ENCODE measurements at places on chromosomes 6 and 20.

GRCh38 chr6:13593103-13593502 lies 18.7 kb downstream of the SIRT5 start:
- no peak for DNase-seq

DNA sequence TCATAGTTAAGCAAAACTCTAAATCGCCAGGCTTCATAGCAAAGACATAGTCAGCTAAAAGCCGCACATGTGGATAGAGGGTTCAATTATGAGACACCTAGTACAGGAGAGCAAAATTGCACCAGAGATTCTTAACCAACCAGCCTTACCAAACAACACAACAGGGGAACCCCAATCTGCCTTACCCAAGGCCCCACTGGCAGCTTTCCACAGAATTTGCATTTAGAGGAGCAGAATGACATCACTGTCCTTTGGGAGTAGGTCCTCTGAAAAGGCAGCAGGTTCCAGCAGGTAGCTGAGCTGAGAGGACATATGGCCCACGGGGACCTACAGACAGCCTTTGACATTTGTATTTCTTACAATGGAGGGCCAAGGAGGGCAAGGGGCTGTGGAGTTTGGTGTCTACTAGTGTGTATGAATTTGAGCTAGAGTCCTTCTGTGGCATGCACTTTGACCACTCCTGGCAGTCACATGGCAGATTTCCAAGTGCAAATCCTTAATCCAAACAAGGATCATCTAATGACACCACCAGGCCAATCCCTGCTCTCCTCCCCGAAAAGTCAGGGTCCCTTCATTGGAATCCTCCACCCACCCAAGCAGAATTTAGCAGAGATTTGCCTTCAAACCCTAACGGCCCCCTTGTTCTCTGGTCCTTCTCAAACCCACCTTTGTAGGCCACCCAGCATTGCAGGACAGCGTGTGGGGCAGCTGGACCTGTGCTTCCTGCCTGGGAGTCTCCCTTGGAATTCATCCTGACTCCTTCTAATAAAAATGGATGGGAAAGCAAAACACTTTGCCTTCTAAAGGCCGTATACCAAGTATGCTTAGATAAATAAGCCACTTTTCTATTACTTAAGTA lies 171.2 kb upstream of the SUPT3H start:
- no peak for DNase-seq

GRCh38 chr6:106885679-106886078 lies 88.8 kb downstream of the CD24 start:
- no peak for DNase-seq

GRCh38 chr6:111958534-111958933 lies 85.3 kb upstream of the FYN start:
- DNase-seq: no peak

GRCh38 chr6:56353860-56354259 lies 106.5 kb upstream of the COL21A1 start:
- no peak for DNase-seq

DNA sequence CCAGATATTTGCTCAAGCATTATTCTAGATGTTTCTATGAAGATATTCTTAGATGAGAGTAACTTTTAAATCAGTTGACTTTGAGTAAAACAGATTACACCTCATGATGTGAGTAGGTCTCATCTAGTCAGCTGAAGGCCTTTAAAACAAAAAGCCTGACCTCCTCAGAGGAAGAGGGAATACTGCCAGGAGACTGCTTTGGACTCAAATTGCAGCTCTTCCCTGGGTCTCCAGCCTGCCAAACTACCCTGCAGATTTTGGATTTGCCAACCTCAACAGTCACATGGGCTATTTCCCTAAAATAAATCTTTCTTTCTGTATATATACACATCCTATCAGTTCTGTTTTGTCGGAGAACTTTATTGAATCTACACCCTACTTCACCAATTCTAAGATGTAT lies 182.5 kb upstream of the TENT5A start:
- no peak for DNase-seq

DNA sequence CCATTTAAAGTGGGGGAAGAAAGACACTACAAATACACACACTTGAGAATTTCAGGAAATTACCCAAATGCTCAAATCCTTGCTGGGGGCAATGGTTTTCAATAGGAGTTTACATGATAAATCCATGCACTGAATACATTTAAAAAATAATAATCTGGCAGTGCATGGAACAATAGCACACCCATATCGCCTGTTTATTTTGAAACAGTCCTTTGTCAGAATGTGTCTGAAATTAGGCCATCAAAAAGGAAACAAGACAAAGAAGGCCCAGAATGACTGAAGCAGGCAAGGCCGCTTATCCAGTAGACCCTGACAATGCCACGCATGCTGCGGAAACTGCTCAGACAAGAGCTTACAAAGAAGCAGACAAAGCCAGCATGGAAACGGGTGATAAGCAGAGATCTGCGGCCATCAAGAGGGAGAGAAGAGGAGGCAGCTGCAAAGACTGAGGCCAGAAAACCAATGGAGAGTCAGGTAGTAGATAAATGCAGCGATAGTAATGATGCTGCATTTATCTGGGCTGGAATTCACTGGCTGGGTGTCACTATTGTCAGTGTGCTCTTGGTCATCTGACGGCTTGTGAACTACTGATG lies 211.9 kb upstream of the CNR1 start:
- no peak for DNase-seq

- no peak for DNase-seq
Measured at GRCh38 chr6:98433325-98434056, 400.9 kb upstream of the POU3F2 start.

- DNase-seq: no peak
Measured at GRCh38 chr6:20709451-20709850, 175.2 kb downstream of the CDKAL1 start.

- no peak for DNase-seq
Measured at GRCh38 chr20:44728801-44729443, 13.8 kb downstream of the CCN5 start.

DNA sequence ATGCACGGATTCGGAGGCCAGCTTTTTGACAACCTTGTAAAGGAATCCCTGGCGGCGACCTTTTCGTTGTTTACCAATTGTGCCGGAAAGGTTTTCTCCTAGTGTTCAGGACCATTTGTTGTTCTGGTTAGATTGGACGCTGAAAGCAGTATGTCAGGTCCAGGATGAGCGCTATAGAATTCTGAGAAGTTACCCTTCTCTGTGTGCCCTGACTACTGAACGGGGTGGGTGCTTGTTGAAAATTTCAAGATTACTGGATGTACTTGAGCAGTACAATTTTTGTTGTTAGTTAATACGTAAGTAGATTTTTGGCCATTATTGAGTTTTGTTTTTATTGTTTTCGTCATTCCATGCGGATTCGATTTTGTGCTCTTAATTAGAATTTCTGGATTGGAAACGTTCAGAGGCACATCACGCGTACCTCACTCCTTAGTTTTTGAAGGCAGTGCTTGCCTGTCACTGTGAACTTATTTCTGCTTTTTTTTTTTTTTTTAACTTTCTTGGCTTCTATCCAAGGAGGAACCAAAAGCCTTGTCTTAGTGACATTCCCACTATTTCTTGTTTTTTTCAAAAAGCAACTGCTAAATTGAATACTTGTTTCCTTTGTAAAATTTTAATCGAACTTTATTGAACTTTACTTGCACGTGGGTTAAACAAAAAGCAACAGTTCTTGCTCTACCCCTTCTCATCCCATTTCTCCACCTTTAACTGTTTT lies 898 bp downstream of the XRN2 start:
- DNase-seq: no peak

DNA sequence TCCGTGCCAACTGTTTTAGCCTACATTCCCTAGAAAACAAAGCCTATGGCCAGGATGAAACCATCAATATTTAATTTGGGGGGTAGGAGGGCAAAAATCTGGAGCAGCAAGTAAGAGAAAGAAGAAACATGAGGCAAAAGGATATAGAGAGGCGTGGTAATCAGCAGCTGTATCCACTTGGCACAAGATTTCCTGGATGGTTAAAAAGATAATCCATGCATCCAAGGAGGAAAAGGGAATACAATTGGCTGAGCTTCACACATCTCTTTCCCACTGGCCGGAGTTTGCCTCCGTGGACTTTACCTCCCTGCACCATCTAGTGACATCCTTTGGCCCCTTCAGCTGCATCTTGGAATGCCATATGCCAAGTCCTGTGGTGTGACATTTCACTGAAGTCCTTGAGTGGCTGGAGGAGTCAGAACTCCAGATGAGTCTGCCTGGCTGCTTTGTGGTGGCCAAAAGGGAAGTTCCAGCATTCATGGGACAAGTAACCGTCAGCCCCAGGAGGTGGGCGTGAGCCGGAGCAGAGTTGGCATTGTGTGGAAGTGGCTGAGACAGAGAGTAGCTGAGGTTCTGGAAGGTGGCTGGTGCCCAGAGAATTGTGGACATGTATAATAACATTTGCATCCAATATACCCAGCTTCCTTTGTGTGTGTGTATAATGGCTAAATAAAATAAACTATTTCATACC lies 13.7 kb upstream of the TMX4 start:
- no peak for DNase-seq

DNA sequence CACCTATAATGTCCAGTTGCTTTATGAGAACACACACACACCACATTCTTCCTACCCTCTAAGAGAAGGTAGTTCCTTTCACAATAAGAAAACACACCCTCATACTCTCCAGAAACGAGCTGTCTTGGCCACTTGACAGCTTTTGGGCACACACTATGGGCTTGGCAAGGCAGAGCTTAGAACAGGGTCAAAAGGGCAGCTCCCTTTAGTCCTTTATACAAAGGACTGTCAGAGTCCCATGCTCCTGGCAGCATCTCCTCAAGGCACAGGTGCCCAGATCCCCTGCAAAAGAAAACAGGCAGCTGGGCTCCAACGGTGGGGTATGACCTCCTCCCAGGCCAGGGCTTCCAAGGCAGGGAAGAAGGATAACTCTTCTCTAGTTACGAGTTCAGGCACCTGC lies 4.9 kb upstream of the LYRM2 start:
- DNase-seq: no peak

- DNase-seq: no peak
Measured at GRCh38 chr6:159760602-159761057, 1.2 kb upstream of the ACAT2 start.

GRCh38 chr6:170268216-170269129 lies 22.4 kb downstream of the DLL1 start:
- no peak for DNase-seq

- DNase-seq: no peak
Measured at GRCh38 chr20:57429580-57430200, 38.5 kb downstream of the RBM38 start.

DNA sequence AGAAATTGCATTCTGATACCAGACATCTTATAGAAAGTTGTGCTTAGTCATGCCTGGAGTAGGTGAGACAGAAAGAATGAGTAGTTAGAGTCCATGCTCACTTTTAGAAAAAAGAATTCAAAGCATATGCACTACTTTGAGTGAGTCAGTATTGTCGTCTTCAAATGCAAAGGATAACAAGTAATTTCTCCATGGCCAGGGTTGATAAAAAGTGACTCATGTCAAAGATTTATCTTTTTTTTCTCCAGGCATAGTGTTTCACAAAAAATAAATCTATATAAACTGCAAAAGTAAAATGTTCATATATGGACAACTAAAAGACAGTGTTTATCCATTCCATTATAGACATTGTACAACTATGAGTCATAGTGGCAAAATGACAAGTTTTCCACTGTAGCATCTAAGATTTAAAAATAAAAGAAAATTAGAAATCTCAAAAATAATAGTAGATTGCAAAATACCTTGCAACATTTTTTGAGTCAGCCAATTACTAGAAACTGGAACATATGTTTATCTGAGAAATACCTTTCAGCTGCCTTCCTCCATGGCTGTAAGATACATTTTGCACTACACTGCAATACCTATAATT lies 329.6 kb downstream of the GRIK2 start:
- DNase-seq: no peak

DNA sequence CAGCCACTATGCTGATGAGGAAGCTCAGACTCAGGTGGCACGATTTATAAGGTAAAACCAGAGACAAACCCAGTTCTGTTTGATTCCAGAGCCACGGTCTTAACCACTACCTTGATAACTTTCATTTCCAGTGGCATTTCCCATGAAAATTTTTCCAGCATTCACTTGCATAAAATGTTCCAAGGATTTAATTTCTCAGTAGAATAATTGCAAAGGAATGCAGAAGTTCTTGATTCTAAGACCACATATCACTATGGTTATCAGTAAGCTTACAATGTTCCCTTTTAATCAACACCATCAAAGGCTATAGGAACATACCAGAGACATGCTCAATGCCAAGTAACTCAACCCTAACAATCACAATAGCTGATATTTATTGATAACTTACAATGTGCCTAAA lies 306.0 kb upstream of the HS3ST5 start:
- no peak for DNase-seq

- DNase-seq: no peak
Measured at GRCh38 chr6:120384671-120385070, 949.6 kb downstream of the TBC1D32 start.

DNA sequence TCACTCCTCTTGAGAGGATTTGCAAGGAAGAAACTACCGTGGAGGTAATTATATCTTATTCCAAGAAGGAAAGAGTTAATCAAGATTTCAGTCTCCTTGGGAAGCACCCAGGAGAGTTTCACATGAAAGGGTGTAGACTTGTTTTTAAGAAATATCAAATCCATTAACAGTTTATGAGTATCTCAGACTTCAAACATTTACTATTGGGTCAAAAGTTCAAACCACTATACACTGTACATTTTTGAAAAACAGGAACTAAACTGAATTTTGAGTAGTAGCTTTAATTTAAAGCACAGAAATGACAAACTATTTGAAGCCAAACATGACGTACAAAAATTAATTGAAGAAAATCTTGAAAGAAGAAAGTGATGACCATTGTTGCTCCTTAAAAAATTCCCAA lies 164.0 kb downstream of the FOXC1 start:
- DNase-seq: no peak

- DNase-seq: no peak
Measured at GRCh38 chr6:75268121-75268987, 16.2 kb downstream of the TMEM30A start.

DNA sequence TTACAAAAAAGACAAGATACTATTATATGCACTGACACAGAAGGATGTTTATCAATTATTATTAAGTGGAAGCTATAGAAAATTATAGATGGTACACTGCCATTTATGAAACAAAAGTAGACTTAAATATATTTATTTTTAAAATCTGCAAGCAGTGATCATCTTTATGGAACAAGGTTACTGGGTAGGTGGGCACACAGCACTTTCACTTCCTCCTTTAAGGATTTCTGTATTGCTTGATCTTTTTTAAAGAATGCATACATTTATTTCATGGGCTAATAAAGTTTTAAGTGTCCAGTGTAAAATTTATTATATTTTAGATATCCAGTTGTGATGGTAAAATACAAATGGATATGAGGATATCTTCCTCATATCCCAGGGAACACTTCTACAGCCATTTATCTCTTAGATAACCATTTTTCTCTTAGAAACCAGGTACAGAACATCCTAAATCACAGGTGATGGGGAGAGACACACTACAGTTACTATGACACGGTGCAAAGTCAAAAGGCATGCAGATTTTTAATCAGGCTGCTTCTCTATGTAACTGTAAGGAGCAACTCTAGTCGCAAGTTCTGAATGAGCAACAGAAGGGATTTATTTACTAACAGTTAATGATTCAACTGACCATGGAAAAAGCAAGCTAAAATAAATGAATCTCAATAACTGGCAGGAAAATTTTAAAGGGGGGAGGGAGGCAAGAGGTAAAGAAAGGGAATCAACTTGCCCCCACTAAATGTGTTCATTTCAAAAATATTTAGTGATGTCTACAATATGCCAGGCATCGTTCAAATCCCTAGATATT lies 2.2 kb downstream of the FBXL4 start:
- DNase-seq: no peak

All from activated T-cell treated with anti-CD3 and anti-CD28 coated beads for 1 hour (primary cell).